Amniotic stem cell (primary cell): ENCODE measurements at places on chromosomes 13 and 19.

GRCh38 chr13:41311406-41312175, 524 bp downstream of the NAA16 start:
- peak; percentile 6 for DNase-seq

GRCh38 chr13:110756219-110756631, 42.7 kb downstream of the ING1 start:
- no peak for DNase-seq

DNA sequence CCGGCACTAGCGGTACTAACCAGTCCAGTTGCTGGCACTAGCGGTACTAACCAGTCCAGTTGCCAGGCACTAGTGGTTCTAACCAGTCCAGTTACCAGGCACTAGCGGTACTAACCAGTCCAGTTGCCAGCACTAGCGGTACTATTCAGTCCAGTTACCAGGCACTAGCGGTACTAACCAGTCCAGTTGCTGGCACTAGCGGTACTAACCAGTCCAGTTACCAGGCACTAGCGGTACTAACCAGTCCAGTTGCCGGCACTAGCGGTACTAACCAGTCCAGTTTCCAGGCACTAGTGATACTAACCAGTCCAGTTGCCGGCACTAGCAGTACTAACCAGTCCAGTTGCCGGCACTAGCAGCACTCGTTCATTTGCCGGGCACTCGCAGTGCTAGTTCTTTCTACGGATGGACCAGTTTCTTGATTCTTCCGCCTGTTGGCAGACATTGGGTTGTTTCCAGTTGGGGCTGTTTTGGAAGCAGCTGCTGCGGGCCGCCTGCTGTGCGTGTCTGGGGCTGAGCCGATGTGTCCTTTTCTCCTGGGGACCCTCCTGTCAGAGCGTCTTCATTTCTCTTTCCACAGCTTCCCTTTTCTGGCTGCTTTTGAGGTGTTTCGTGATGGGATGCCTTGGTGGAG, 123.4 kb upstream of the MCF2L start:
- no peak for DNase-seq

DNA sequence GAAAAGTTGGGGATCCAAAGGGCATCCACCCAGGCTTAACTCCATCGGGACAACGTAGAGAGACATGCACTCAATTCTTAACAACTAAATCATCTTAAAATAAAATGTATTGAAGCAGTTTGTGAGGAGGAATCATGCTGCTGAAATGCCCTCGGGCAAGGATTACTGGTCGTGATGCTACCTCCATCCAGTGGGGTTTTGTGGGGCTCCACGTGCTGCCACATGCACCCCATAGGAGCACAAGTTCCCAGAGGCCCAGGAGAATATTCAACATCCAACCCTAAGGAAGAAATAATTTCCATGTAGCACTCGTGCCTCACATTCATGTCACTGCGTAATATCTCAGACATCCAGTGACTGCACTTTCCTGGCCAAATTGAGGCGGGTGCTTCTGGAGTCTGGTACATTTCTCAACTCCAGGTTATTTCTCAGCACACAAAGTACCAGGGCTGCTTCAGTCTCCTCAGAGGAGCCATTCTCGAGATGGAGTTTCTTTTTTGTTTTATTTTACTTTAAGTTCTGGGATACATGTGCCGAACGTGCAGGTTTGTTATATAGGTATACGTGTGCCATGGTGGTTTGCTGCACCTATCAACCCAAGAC, 429.8 kb downstream of the FOXO1 start:
- DNase-seq = no peak

DNA sequence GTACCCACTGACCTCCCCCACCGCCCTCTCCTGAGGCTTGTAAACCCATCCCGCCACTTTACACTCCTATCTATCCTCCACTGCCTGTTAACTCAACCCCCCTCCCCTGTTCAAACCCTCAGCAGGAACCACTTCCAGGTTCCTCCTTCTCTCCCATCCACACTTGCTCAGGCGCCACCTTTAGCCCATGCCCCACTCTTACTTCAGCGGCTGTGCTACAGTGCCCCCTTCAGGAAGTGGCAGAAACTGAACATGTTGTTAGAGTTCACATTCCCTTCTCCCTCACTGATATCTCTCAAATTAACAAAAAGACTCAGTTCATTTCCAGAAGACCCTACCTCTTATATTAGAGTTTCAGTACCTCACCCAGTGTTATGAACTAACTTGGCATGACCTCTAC, 49.4 kb downstream of the ZNF91 start:
- no peak for DNase-seq

DNA sequence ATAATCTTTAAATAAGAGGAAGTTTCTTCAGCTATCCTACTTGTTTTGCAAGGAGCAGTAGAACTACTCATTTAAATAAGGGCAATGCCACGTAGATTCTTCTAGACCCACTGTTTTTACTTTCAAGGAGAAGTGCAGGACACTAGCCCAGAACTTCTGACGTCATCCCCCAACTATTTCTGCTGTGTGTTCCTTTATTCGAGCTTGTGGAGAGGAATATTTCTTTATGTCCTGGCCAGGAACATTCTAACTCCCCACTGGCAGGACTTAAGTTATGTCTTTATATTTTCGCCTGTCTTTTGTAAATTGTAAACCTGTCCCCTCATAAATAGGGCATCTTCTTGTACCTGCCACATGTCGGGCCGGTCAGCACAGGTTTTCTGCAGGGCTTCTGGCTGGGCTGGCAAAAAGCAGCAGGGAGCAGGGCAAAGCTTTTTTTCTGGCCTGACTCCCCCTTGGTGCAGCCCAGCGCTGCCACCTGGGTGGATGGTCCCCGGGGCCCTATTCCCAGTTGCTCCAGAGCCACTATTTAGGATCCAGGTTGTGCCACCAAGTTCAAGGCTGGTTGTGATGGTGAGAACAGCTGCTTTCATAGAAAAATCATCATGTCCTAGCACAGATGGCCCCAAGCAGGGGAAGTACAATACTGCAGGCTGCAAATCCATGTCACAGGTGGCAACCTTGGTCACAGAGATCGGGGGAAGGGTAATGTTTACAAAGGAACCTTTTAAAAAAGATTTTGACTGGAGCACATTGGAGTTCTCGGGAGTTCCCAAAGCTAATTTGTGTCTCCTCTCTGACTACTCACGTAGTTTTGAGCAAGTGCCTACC, 1.8 kb downstream of the MBNL2 start:
- DNase-seq = peak; percentile 78

DNA sequence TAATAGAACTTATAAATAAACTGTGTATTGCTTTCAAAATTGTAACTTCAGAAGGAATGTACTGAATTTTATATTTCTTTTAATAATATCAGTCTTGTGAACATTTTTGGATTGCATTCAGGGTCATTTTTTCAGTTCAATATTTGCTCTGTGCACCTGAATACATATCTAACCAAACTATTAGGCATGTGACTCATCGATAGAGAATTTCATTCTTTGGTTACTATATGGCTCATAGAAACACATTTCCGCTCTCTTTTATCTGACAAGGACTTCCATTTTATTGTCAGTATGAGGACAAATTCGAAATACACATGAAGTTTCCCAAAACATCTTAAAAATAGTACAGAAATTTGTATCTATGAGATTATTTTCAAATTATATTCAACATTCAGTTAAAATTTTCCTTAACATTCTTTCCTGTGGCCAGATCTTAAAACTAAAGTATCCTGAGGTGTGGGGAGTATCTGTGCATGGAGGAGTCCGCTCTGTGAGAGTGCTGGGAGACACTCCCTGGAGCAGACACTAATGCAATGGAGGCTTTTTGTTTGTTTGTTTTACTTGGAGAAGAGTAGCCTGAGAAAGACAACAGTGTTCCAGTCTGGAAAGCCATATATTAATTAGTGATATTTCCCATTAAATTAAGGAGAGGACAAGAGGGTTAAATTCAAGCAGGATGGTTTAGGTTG, 483.6 kb downstream of the PCDH20 start:
- DNase-seq = no peak

DNA sequence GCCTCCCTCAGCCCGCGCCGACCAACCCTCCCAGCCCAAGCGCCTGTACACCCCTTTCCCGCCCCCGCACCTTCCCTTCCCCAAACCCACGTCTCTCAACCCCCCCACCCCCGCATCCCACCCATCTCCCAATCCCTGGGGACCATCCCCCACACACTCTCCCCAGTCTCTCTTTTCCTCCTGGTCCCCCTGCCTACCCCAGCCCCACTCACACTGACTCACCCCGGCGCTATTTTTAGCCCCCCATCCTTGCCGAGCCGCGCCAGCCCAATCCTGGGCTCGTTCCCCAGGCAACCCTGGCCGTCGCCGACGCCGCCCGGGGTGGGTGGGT, 11.7 kb downstream of the CIC start:
- no peak for DNase-seq

- DNase-seq = no peak
These were observed 14.4 kb upstream of the SYCN start for GRCh38 chr19:39218230-39219007.

GRCh38 chr19:4673216-4673615, 3.1 kb upstream of the MYDGF start:
- DNase-seq = no peak

DNA sequence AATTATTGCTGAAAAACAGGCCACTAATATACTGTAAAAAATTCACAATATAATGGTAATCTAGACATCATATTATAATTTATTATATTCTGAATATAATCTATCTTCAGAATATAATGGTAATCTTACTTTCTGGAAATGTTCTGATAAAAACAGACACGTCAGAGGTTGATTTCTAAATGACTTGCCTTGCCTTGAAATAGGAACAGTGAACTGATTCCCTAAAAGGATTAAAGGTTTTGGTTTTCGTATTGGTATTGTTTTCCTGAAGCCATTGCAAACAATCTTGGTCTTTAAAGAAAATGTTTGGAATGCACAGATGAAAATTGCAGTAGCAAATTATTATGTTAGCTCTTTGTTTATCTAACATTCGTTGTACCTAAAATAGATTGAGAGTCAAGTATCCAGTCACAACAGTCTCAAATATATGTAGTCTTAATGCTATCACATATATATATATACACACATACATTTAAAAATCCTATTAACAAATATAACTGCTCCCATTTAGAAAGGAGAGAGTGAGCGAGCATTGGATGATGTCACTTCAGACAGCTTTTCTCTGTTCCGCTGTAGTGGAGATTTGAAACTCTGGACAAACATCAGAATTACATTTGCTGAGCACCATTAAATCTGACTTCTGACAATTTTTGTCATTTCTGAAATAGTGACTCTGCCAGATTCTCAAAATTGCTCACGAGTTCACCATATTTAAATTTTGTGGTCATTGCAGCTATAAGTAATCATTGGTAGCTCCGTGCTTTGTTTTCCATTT, 1.7 kb downstream of the ITM2B start:
- DNase-seq = no peak

GRCh38 chr19:46413262-46414031, at the start of gene CCDC8:
CCDC8 (minus strand) TSS chr19:46413564; CDS start chr19:46412810, 754 bp downstream.
- DNase-seq = peak; percentile 44

- DNase-seq = no peak
These were observed 38.6 kb downstream of the TMTC4 start for GRCh38 chr13:100636004-100636403.

DNA sequence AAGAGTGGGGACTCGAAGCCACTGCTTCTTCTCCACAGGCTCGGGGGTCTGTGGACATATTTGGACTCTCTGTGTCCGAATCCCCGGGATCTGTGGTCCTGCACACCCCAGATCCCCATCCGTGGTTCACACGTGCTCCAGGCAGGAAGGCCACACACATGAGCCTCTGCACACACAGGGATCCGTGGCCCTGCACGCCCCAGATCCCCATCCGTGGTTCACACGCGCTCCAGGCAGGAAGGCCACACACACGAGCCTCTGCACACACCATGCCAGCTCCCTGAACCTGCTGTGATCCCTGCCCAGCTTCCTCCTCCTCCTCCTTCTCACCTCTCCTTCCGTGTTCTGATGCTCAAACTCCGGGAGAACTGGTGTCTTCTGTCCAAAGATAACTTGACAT, 3.1 kb downstream of the TEX29 start:
- DNase-seq = no peak
